ENCODE measurements at places on chromosomes 3 and 15.

- DNase-seq, result no peak
Measured at GRCh38 chr15:65289261-65289854, 2.7 kb upstream of the PARP16 start.

DNA sequence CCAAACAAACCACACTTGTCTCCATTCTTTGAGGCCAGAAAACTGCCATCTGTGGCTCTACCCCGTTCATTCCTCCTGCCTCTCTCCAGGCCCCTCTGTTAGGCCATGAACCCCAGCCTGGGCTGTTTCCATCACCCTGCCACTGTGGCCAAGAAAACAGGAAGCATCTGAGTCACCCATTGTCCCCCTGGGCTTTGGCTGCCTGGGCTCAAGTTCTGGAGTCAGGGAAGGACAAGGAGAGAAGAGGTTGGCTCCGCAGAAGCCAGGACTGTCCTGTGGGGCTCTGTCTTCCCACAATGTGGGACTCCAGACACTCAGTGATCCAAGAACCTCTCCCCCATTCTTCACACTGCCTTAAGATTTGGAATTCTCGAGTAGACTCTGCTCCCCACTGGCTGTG, 14.8 kb upstream of the LCTL start:
- DNase-seq, result no peak

DNA sequence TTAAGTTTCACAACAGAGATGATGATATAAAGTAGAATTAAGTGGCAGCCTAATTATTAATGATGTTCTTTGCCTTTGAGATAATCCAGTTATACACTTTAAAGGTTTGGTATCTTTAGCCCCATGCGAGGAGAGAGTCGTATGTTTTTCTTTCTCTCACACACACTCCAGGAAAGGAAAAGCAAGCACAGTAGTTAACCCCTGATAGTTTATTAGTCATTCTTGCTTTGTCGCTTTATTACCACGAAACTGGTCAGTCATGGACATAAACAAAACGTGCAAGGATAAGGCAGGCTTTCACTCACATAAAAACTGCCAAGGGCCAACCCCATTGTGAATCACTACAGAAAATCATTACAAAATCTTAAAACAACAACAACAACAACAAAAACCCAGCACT, 866.9 kb downstream of the FHIT start:
- no peak for DNase-seq

DNA sequence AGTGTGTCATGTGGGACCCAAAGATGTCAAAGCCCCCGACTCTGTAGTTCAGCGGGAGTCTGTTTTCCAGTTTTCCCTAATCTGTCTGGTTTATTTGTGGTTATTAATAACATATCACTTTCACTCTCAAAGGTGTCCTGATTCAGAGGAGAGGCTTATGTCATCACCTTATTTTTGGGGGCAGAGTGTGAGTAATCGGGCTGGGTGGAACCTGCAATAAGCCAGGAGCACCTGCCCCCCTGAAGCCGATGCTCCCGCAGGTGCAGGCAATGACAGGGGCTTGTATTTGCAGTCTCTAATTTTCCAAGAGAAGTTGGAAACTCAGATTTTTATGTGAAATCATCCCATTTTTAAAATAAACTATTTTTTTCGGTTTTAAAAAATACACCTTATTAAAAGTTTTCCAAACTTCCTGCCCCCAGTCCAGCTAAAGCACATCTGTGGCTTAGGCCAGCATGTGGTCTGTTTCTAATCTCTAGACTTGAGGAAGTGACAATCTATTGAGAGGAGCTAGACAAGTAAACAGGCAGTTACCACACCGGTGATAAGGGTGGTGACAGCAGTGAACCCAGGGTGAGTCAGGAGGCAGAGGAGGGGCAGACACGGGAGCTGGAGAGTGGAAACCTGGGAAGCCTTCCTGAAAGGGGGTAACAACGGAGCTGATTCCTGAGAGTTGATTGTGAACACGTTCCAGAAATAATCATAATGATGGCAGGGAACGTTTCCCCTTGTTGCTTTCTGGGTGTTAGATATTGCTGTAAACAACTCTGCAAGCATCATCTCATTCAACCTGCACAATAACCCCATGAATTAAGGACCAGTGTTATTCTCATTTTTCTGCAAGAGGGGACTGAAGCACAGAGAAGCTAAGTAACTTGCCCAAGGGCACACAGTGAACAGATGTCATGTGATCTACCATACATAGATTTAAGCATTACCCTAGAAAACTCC, 37.2 kb downstream of the BHLHE40 start:
- DNase-seq, result no peak

- no peak for DNase-seq
Measured at GRCh38 chr3:142542054-142542453, 36.5 kb downstream of the ATR start.

DNA sequence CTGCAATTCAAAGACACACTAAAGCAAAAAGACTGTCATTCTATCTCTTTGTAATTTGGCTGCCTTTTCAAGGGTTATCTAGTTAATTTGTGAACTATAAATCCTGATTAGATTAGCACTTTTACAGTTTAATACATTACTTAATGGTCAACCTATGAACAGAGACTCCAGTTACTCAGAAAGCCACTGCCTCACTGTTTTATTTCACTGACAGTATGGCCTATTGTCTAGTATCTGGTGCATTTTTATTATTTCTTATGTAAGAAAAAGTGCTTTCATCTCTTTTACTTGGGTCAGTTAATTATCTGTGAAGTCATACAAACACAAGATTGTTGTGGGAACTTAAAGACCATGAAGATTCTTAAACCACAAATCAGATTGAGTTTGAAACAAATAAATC, 133.8 kb downstream of the ZBBX start:
- no peak for DNase-seq

DNA sequence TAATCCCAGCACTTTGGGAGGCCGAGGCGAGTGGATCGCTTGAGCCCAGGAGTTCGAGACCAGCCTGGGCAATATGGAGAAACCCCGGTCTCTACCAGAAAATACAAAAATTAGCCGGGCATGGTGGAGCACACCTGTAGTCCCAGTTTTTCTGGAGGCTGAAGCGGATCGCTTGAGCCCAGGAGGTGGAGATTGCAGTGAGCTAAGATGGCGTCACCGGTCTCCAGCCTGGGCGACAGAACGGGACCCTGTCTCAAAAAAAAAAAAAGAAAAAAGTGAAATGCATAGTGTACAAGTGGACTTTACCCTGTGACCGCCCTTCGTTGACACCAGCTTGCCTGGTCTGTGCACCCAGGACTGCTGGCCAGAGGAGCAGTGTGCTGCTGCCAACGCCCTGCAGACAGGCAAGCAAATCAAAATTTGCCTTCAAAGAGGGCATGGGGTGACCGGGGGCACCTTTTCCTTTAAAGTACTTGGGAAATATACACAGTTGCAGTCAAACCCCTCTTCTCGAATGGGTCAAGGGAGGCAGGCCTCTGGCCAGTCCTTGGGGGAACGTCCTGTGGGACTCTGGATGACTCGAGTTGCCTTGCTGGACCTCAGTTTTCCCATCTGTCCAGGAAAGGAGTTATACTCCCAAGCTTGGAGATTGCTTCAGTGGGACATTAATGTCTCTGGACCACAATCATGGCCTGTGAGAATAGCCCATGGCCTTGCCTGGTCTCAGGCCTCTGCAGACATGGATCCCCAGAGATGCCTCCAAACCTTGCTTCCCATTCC, 1.0 kb downstream of the XYLB start:
- no peak for DNase-seq

DNA sequence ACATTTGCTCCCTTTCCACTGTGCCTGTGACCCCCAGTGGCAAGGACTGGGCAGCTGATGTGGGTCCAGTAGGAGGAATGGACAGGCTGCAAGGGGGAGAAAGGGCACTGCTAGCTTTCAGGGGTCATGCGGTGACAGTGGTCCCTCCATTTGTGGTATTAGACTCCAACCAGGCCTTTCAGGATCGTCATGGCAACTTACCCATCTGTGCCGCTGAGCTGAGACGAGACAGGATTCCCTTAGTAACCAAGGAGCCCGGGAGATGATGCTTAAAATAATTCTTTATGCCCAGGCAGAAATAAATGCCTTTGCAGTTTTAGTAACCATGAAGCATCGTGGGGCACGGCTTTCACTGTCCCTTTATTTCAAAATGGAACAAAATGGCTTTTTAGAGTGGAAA, 15.9 kb upstream of the MRPL3 start:
- no peak for DNase-seq

- no peak for DNase-seq
Measured at GRCh38 chr3:1710663-1711062, 388.0 kb upstream of the CNTN4 start.

GRCh38 chr3:117473981-117474538, 764.5 kb downstream of the TUSC7 start:
- no peak for DNase-seq

GRCh38 chr3:83218383-83219200, 1457.1 kb upstream of the GBE1 start:
- DNase-seq, result no peak

DNA sequence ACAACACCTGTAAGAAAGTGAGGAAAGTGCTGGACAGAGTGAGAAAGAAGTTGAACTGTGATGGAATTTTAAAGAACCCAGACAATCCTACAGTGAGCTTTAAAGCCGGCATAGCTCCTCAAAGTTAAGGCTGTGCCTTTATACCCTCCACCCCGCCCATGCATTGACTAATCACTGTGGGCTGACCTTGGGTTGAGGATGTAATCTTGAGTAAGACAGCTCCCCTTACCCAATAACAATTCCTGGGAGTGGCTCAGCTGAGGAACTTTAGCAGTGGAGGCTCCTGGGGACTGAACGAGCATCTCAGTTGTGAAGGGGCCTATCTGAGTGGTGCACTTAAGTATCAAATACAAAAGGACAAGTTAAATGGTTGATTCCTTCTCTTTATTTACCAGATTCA, 35.7 kb upstream of the ZNF770 start:
- DNase-seq, result no peak

- DNase-seq, result no peak
Measured at GRCh38 chr3:107222907-107223306, 154.3 kb upstream of the CCDC54 start.

GRCh38 chr3:79362571-79363270, 405.1 kb downstream of the ROBO1 start:
- DNase-seq, result no peak

DNA sequence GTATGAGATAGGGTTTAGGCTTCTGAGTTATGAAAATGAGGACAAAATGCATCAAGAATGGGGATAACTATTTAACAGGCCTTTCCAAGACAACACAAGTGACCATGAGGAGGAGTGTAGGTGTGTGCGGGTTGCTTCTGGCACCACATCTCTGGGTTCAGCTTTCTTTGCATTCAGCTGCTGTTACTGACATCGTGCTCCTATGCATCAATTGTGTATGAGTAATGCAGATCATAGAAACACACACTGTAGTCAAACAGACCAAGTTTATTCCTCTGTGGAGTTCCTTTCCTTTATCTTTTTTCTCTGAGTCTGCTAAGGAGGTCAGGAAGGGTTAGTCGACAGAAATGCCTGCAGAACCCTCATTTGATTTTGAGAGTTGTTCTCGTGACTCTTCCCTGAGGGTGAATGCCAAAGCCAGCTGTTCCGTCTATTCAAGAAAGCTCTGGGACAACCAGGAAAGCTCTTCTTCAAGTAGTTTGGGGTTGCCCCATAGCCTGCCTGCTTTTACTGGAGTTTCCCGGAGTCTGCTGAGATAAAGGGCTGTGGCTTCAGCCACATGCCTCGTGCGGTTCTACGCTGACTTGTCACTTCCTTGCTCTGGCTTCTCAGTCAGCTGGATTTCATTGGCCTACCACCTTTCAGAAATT, 136.7 kb upstream of the TLE3 start:
- DNase-seq, result no peak

- DNase-seq, result no peak
Measured at GRCh38 chr3:29763115-29763514, 482.2 kb downstream of the RBMS3 start.

DNA sequence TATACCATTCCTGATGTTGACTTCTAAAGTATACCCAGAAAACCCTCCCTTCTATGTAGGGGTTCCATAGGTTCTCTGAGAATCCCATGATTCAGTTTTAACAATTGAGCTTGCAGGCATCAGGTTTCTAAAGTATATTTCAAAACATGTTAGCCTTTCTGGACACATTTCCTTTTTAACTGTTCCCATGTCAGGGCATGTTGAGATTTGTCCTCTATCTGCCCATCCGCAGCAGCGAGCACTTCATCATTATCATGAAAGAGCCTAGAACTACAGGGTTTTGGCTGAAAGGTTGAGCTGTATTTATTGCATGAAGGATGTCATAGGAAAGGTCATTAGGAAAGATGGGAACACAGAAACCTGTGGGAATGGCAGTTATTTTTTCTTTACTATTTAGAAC, 201.1 kb upstream of the BHLHE40 start:
- no peak for DNase-seq

DNA sequence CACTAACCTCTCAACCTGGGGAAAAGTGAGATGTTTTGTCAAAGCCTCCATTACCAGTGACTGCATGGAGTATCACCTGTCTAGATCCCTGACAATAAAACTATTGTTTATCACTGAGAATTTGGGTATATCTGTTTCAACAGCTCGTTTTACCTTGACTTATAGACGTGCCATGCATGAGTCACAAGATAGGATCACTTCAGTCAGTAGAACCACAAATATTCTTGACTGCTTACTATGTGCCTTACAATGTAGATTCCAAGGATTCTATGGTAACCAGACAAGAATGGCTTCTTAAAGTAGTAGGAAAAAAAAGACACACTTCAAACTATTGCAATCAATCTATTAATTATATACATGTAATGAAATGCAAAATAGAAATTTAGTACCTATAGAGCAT, 55.7 kb upstream of the GRM7 start:
- no peak for DNase-seq

- DNase-seq, result no peak
Measured at GRCh38 chr3:172218350-172219323, 179.3 kb downstream of the FNDC3B start.

DNA sequence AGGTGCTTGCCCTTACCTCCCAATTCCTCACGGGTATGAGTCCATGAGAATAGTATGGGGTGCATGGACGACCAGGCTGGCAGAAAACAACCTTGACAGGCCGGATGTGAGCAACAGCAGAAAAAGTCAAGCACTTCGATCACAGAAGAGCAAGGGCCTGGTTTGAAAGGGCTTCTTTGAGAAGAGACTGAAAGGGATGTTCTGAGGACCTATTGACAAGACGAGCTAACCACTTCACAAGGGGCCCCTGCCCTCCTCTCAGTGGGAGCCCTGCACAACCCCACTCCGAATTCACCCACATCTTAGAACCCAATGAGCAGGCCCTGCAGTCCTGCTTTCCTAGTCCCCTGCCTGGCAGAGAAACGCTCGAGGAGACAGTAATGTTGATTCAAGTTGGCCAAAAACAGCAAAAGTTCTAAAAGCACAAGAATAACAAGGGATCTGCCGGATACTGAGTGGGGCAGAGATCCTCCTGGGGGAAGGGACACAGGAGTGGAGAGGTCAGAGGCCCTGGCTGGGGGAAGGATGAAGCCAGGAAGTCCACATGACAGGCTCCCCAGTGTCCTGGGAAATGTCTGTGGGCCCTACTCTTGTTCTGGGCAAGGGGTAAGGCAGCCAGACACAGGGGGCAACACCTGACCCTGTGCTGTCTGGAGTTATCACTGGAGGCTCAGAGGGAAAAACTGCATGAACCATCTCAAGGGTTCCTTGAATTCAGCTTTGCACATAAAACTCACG, 14.8 kb upstream of the CX3CR1 start:
- DNase-seq, result no peak

All from activated naive CD4-positive, alpha-beta T cell (primary cell).